A549 treated with CpdA at 1 μM for 4 hours (cell line): ENCODE measurements at places on chromosomes 16 and 17. TPM values are rescaled to one million over a fixed set of nuclear protein-coding genes. Genes with fewer than 3 reads are reported as not detected.

The PDILT gene
- not detected in 5 replicates for total RNA-seq

The NPIPA7 gene
- total RNA-seq, result 11.7 to 13.7 TPM (median 12.8 TPM) in 5 replicates

The EFCAB13 gene
- total RNA-seq, result 1.1 to 2.8 TPM (median 2.1 TPM) in 5 replicates

The CPNE7 gene
- total RNA-seq, result 56.0 to 66.6 TPM (median 60.2 TPM) in 5 replicates

The EME1 gene
- 14.7 to 16.8 TPM (median 15.6 TPM) in 5 replicates for total RNA-seq

The STAT5A gene
- 5.8 to 8.2 TPM (median 6.4 TPM) in 5 replicates for total RNA-seq

The GNG13 gene
- not detected in 5 replicates for total RNA-seq

The NPIPB13 gene
- total RNA-seq, result 2.2 to 2.9 TPM (median 2.5 TPM) in 5 replicates

The KRT20 gene
- total RNA-seq, result 0.17 to 0.52 TPM (median 0.26 TPM) in 5 replicates

The IRX5 gene
- total RNA-seq, result 1.7 to 2.4 TPM (median 2.2 TPM) in 5 replicates

The GUCY2D gene
- total RNA-seq, result 0.08 TPM in 1 of 5 replicates, not detected in the others

The CEP112 gene
- 5.6 to 7.7 TPM (median 6.8 TPM) in 5 replicates for total RNA-seq

The ZNF469 gene
- 9.4 to 16.7 TPM (median 11.5 TPM) in 5 replicates for total RNA-seq

The TMIGD1 gene
- not detected in 5 replicates for total RNA-seq

The CCL3 gene
- not detected in 5 replicates for total RNA-seq

The GP1BA gene
- total RNA-seq, result 0.03 TPM in 1 of 5 replicates, not detected in the others

The SRCIN1 gene
- 0.84 to 3.1 TPM (median 2.3 TPM) in 5 replicates for total RNA-seq

The TSPAN10 gene
- total RNA-seq, result 4.5 to 7.3 TPM (median 5.4 TPM) in 5 replicates

The KRT222 gene
- total RNA-seq, result 0.38 to 0.66 TPM (median 0.58 TPM) in 5 replicates

The IL32 gene
- total RNA-seq, result 22.4 to 36.7 TPM (median 28.1 TPM) in 5 replicates

The SLFN14 gene
- total RNA-seq, result not detected in 5 replicates

The FLYWCH2 gene
- total RNA-seq, result 46.2 to 58.3 TPM (median 52.7 TPM) in 5 replicates

The FBXW10 gene
- 0.96 to 1.9 TPM (median 1.2 TPM) in 5 replicates for total RNA-seq

The UTS2R gene
- not detected in 5 replicates for total RNA-seq

The SEPTIN1 gene
- 1.4 to 2.2 TPM (median 1.8 TPM) in 5 replicates for total RNA-seq

The ENPP7 gene
- total RNA-seq, result not detected in 5 replicates

The ALDH3A1 gene
- 792 to 1,155 TPM (median 821 TPM) in 5 replicates for total RNA-seq

The CHST5 gene
- 0.03 TPM in 1 of 5 replicates, not detected in the others for total RNA-seq

The TP53TG3F gene
- total RNA-seq, result 0.13 to 0.27 TPM (median 0.24 TPM) in 3 of 5 replicates, not detected in the others

The PTGES3L gene
- total RNA-seq, result 0.55 to 0.99 TPM (median 0.84 TPM) in 5 replicates

The KRTAP9-8 gene
- total RNA-seq, result not detected in 5 replicates

The C16orf89 gene
- total RNA-seq, result not detected in 5 replicates

The GAST gene
- 0.14 TPM in 1 of 5 replicates, not detected in the others for total RNA-seq

The ADGRG1 gene
- total RNA-seq, result 161 to 247 TPM (median 200 TPM) in 5 replicates

The MRPL28 gene
- 114 to 137 TPM (median 122 TPM) in 5 replicates for total RNA-seq

The HOXB8 gene
- 7.1 to 9.6 TPM (median 8.0 TPM) in 5 replicates for total RNA-seq

The SLC16A3 gene
- 88.1 to 110 TPM (median 107 TPM) in 5 replicates for total RNA-seq

The KCNJ12 gene
- total RNA-seq, result 0.89 to 1.3 TPM (median 0.96 TPM) in 5 replicates

The CSH1 gene
- total RNA-seq, result not detected in 5 replicates

The SGCA gene
- 0.84 to 1.9 TPM (median 1.5 TPM) in 5 replicates for total RNA-seq

The CHST6 gene
- 0.07 to 0.22 TPM (median 0.16 TPM) in 5 replicates for total RNA-seq

The MPP3 gene
- total RNA-seq, result 17.2 to 18.7 TPM (median 18.2 TPM) in 5 replicates

The CLEC3A gene
- total RNA-seq, result not detected in 5 replicates

The NOTUM gene
- 0.23 to 0.60 TPM (median 0.38 TPM) in 5 replicates for total RNA-seq

The LYRM1 gene
- total RNA-seq, result 25.0 to 33.5 TPM (median 28.1 TPM) in 5 replicates

The PRRT2 gene
- total RNA-seq, result 0.26 to 0.54 TPM (median 0.46 TPM) in 5 replicates

The DUSP3 gene
- 58.4 to 63.0 TPM (median 62.0 TPM) in 5 replicates for total RNA-seq

The ACSM2A gene
- total RNA-seq, result not detected in 5 replicates

The C16orf54 gene
- total RNA-seq, result not detected in 5 replicates

The RAMP2 gene
- 0.65 to 1.3 TPM (median 0.99 TPM) in 5 replicates for total RNA-seq

The ODF4 gene
- not detected in 5 replicates for total RNA-seq
